ENCODE measurements at places on chromosomes 7 and 10.

GRCh38 chr10:75335191-75335590 is 66.4 kb downstream of the ZNF503 start:
- no peak for DNase-seq

DNA sequence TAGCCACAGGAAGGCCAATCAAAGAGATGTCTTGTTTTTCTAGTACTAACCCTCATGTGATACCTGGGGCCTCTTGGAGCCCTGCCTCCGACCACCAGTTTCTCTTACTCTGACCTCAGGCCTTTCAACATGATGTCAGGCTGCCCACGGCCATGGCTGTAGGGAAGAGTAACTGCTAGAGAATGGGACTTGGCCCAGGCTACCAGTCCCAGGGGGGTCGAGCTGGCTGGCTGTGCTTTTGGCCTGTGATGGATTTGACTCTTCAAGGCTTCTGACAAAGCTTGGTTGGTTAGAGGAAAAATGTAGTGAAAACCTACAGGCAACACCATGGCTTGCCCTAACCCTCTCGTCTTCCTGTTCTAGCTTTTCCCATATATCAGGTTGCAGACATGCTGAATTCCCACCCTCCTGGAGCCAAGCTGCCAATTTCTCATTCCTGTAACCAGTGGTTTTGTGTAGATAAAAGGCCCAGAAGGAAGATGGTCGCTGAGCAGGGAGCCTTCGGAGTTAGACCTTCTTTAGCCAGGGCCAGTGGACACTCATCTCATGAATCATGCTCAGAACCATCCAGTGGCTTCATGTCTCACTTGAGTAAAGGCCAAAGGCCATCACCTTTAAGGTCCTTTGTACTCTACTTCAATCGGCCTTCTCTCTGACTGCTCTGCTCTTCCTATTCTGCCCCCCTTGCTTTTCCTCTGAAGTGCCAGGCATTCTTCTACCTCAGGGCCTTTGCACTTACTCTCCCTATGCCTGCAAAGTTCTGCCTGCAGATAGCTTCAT is 19.7 kb downstream of the SUFU start:
- DNase-seq: no peak

- no peak for DNase-seq
Observed at GRCh38 chr10:51724038-51724437, 24.6 kb upstream of the CSTF2T start.

- DNase-seq: no peak
Observed at GRCh38 chr7:7567898-7568531, 1.3 kb downstream of the MIOS start.

DNA sequence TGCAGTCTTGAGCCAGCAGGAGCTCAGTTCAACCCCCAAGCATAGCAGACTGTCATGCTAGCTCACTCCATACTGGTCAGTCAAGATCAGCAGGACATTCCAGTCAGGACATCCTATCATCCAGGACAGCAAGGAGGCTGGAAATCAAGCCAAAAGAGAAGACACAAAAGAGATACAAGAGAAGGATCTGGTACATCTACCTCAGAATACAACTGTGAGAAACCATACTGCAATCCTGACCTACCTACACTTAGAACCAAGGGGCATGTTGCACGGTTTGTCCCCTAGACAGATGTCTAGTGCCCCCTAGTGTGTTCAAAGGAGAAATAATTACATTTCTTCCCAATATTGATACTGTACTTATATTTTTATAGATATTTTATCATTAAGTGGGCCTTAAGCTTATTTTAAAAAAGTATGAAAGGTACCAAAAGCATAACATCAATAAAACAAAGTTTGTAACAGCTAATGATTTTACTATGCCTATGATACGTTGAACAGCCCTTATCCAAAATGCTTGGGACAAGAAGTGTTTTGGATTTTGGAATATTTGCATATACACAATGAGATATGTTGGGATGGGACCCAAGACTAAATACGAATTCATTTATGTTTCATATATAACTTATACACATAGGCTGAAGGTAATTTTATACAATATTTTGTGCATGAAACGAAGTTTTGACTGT is 26.7 kb downstream of the ERCC6 start:
- no peak for DNase-seq

- DNase-seq: no peak
Observed at GRCh38 chr7:2076649-2077064, 156.1 kb downstream of the MAD1L1 start.

DNA sequence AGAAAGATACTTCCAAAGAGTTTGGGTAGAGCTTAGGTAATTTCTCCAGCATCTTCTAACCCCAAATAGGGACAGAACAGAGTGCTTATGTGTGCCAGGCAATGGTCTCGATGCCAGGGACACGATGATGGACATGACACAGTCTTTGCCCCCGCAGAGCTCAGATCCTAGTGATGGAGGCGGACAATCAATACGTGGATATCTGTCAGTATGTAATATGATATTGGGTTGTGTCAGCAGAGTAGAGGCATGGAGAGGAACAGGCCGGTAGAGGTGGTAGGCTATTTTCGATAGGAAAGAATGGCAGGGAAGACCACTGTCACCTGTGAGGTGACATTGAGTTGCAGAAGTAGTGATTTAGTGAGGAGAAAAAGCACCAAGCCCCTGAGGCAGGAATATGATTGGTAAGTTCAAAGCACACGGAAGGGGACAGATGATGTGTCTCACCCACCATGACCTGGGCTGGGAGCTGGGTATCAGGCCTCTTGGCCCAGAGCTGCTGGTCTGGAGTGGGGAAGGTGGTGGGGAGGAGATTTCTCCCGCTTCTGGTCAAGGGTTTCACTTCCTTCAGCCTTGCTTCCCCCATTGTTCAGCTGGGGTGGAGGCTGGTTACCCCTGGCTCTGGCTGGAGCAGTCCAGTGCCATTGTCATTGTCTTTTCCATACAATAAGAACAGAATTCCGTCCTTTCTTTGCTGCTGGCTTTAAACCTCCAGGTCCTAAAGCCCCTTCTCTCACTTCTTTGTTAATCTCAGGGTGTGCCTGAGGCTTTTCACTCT is 36.0 kb upstream of the SRGN start:
- DNase-seq: no peak

GRCh38 chr10:77032188-77032570 is 605.4 kb downstream of the KCNMA1 start:
- DNase-seq: no peak

- no peak for DNase-seq
Observed at GRCh38 chr7:106064316-106064715, 47.8 kb downstream of the SYPL1 start.

- DNase-seq: no peak
Observed at GRCh38 chr10:122468307-122468925, 7.1 kb downstream of the HTRA1 start.

DNA sequence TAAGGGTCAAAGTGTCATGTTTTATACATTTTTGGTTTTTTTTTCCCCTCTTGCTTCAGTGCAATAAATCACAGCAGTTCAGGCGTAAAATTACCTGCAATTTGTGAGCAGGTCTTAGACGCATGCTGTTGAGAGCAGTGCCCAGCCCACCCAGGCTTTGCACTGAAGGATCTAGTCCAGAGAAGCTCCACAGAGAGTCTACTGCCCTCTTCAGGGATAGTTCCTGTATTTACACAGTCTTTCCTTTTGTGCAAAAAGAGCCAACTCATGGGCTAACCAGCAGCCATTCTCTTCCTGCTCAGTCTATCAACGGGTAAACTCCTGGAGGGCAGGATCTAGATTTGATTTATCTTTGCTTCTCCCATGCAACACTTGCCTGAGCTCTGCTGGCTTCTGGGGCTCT is 82.2 kb upstream of the NAMPT start:
- no peak for DNase-seq

DNA sequence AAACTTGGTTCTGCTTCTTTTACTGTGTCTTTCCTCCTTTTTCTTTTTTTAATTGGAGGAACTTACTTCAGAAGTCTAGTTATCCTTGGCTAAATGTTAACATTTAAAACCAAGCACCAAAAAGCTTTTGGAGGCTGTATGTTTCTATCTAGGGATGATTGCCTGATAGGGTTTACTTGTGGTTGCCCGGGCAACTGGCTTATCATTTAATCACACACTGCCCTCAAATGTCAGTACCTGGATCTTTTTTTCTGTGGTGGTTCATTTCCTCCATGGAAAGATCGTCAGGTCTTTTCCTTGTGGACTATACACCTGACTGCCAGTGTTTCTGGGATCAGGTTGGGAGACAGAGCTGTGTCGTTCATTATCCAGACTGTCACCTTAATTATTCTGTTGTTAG is 173.2 kb downstream of the WNT2 start:
- no peak for DNase-seq

DNA sequence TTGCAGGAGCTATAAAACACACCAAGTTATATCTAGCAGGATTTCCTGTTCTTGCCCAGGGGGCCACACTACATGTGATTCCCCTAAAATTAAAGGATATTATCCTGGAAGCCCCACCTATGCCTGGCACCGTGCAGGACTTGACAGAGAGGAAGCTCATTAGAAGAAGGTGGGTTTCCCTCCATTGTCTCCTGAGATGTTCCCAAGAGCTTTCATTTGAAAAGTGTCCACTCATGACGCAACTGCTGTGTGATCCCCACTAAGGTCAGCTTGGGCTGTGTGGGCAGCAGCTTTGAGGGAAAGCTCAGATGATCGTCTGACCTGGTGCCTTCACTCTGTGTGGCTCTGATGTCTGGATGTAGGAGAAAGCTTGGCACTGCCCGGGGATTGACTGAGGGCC is 53.5 kb downstream of the RAMP3 start:
- DNase-seq: no peak

GRCh38 chr10:75569506-75569905 is 138.1 kb downstream of the LRMDA start:
- DNase-seq: no peak
